ENCODE measurements at places on chromosomes 4 and X.

DNA sequence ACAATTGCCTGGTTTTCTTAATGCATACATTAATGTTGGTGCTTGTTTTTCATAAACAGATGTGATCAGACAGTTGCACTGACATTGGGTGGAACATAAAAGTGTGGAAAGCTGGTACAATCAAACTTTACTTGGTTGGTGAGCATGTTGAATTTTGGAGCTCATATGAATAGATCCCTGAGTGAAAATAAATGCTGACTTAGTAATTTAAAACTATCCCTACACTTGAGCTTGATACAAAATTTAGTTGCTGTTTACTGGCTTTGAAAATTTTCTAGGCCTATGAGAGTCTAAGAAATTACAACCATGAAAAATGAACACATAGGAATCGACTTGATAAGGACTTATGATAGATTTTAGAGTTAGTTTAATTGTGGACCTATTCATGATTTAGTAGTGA, 551.8 kb upstream of the PABPC4L start:
- no peak for DNase-seq

DNA sequence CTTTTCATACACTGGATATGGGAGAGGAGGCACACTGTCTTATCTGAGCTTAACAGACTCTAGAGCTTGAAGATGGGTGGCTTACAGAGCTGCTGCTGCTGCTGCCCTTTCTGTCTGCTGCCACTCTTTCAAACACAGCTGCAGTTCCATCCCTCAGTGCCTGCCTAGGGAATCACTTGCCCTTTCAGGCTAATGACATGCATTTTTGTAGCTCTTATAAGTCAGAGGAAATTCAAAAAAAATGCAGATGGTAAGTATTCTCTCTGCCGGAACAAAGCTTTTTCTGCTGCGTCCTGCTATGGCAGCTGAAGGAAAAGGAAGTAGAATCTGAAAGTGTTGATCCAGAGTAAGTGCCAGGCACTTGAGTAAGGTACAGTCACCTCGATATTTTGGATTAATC, 460.4 kb upstream of the DIAPH2 start:
- DNase-seq = no peak

- DNase-seq = no peak
Measured at GRCh38 chr4:40530961-40531635, 98.6 kb downstream of the RBM47 start.

DNA sequence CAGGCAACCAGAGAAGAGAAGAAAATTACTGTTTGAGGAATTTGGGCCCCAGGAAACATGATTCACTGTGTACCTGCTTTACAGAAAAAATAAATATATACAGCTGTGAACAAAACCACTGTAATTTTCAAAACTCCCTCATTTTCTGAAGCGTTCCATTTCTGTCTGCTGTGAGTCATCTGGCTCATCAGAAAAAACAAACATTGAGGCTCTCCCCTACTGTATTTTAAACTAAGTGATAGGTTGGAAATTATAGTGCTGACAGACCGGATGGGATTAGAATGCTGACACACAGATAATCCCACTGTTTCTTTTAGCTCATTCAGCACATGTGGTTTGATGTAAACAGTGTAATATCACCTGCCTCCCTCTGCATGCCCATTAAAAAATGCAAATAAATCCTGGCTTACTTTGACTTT, 847.0 kb downstream of the TRIML1 start:
- no peak for DNase-seq

DNA sequence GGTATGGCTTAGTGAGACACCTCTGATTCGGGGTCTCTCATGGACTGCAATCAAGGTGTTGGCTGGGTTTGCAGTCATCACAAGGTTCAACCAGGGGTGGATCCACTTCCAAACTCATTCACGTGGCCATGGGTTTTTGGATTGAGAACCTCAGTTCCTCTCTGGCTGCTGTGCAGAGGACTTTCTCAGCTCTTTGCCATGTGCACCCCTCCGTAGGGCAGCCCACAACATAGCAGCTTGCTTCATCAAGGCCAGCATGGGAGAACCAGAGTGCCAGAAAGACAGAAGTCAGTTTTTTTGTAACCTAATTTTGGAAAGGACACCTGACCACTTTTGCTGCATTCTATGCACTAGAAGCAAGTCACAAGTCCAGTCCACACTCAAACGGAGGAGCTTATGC, 154.9 kb downstream of the PJA1 start:
- no peak for DNase-seq

- DNase-seq = no peak
Measured at GRCh38 chr4:24550441-24551175, 33.7 kb downstream of the DHX15 start.
